Daoy (cell line): ENCODE measurements at places on chromosomes 7 and 10. TPM values are rescaled to one million over a fixed set of nuclear protein-coding genes. Genes with fewer than 3 reads are reported as not detected.
A peak's percentile ranks its signal among the peaks of the same experiment; 100 is the strongest.

The NUTM2E gene
- total RNA-seq: under 0.01 TPM in 1 of 2 replicates, not detected in the other

The DDC gene
- not detected in 2 replicates for total RNA-seq

The SMARCD3 gene
- total RNA-seq: 25.6 and 29.9 TPM in 2 replicates

The AOAH gene
- 39.0 and 42.6 TPM in 2 replicates for total RNA-seq

The GIMAP7 gene
- not detected in 2 replicates for total RNA-seq

The PRRT4 gene
- total RNA-seq: not detected in 2 replicates

The FBXL13 gene
- 3.1 and 8.3 TPM in 2 replicates for total RNA-seq

The PCDH15 gene
- total RNA-seq: not detected in 2 replicates

- DNase-seq: no peak
Measured at GRCh38 chr7:71389976-71390375, 258.0 kb downstream of the GALNT17 start.

GRCh38 chr10:113259576-113260226 is 293.2 kb upstream of the HABP2 start:
- no peak for DNase-seq

DNA sequence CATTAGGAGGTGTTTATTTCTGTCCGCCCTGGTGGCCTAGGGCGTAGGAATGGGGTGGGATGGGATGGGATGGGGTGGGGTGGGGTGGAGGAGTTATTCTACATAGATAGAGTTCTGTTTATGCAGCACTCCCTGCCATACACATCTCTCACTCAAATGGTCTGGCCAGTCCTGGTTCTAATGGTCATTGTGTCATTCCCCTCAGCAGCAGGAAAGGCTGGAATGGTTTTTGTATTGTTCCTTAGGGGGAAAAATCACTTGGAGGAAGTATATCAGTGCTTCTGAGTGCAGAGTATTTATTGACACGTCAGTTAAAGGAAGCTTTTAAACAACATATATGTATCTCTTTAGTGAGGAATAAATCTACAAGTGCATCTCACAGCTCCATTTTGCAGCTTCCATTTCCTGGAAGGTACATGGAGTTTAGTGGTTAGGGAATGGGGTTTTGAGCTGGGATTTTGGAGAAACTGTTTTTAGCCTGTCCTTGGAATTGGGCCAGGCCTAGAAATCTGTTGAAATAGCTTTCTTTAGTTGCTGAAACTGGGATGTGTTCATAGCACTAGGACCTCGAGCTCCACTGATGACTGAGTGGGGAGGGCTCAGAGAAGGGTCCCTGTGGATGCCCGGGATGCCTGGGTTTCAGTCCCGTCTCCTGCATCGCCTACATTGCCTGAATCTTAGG is 8.3 kb downstream of the TSPAN14 start:
- DNase-seq: no peak

DNA sequence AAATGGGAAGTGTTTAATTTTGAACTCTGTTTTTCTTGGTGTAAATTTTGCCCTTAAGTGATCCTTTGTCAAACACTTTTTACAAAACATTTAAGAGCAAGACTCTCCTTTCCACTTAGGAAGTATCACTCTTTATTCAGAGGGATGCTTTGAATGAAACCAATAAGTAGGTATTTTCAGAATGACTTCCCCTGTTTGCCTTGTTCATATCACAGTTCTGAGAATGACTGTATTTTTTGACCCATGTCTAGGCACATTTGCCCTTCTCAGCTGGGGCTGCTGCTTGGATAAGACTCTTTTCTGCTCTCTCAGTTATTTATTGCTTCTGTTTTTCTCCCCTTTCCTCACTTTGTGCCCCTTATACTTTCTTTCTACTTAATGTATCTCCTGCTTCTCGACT is 98.2 kb downstream of the CCNY start:
- DNase-seq: no peak

- no peak for DNase-seq
Measured at GRCh38 chr10:50653142-50653541, 29.4 kb upstream of the SGMS1 start.

GRCh38 chr7:157457355-157458253 is 120.8 kb downstream of the DNAJB6 start:
- DNase-seq: no peak

DNA sequence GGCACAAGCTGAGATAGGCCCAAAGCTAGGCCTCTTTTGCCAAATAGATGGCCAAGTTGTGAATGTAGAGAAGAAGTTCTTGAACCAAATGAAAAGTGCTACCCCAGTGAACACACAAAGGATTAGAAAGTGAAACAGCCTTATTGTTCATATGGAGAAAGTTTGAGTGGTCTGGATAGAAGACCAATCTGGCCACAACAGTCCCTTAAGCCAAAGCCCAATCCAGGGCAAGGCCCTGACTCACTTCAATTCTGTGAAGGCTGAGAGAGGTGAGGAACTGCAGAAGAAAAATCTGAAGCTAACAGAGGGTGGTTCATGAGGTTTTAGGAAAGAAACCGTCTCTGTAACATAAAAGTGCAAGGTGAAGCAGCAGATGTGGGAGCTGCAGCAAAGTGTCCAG is 18.7 kb upstream of the ATP6V0A4 start:
- no peak for DNase-seq

GRCh38 chr7:76198202-76198601 is 3.5 kb upstream of the SRRM3 start:
- DNase-seq: no peak

DNA sequence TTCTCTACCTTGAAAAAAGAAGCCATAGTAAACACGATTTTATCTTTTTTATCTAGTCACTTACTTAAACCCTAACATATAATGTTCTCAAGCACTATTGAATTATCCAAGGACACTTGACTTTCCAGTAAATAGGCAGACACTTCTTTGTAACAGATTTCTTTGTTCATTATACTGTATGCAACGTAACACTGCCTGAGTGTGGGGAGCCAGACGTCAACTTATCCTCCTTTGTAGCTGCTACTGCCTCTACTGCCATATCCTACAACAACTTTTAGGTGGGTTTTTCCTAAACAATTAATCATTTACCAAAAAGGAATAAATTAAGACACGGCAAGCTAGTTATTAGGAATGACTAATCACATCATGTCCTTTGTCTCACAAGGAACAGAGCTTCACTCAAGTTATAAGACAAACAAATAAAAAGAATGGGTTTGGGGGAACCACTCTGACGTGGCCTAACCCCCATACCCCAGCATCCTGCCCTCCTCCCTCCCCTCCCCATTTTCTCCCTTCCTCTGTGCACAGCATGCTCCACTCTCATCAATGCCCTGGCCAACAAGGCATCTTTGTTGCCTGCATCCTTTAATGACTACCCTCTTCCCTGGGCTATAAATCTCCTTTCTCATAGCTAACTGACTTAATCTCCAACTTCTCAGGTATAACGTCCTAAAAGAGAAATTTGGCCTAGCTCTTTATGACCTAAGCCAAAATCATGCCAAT is 43.3 kb downstream of the DOCK4 start:
- no peak for DNase-seq

DNA sequence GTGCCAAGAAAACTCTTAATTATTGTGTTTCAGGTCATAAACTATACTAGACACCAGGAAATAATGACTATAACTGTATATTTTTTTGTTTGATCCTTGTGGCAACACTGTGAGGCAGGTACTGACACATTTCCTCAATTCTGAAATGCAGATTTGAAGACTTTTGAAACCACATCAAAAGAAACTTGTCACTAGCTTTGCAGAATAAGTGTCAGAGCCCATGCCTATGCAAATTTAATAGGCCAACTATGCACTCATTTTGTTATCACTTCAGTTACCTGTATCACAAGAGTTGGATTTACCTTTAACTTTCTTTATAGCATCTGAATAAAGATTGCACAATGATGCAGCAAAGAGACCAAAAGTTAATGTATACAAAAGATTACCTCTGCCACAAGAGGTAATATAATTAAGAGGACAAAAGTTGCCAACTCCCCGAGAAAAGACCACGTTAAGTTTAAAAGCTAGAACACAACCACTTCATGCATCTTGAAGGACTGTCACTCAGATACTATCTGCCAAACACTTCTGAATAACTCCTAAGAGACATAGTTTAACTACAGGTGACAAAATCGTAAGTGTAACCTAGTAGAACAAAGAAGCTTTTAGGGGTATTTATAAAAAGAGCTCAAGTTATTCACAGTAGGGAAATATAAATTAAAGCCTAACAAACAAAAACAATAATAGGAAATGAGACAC is 80.5 kb downstream of the ELAPOR2 start:
- no peak for DNase-seq

DNA sequence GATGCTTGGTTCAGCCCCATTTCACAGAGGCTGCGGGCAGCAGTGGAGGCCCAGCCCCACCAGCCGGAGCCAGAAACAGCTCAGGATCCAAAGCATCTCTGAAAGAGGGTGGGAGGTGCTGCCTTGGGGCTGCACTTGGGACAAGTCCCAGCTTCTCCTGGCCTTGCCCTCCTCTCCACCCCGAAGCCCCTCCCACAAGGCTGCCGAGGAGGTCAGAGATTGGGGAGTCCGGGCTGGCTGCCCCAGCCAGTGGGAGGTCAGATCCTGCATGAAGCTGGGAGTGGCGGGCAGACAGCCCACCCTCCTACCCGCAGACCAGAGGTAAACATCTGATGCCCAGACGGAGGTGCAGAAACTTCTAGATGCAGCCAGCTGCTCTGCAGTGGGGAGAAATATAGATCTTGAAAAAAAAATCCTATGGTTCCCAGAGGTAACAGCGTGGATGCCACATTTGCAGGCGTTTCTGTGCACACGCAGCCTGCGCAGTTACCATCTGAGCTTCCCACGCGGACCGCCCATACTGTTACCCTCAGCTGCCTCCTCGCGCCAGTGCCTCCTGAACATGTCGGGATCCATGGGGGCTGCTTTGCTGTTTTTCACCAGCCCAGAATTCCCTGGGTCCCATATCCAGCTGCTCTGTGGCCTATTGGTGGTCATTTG is 36.9 kb upstream of the GNA12 start:
- DNase-seq: no peak

- DNase-seq: no peak
Measured at GRCh38 chr7:69768986-69769595, 170.8 kb downstream of the AUTS2 start.

DNA sequence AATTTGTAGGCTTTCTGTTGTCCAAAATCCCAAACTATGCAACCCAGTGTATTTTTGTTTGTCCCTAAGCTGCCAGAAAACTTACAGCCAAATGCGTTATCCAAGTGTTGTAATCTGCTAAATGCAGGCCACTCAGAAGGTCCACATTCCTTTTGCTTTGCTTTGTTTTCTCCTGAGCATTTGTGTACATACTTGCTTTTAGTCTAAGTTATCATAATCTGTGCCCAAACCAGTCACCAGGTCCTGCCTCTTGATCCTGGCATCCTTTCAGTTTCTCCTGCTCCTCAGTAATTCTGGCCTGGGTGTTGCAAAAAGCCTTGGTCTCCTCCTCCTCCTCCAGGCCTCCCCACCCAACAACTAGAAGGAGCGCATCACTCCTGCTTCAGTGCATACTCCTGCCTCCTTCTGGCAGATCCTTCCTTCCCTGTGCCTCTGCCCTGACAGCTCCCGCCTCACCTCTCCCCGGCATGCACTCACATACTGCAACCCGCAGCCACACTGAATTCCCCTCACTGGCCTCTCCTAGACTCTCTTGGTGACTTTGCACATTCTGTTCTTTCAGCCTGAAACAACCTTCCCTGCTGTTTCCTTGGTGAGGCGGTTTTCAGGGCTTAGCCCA is 2.3 kb downstream of the DENND2A start:
- peak; percentile 34 for DNase-seq

GRCh38 chr7:74051193-74051592 is 23.2 kb downstream of the ELN start:
- no peak for DNase-seq

DNA sequence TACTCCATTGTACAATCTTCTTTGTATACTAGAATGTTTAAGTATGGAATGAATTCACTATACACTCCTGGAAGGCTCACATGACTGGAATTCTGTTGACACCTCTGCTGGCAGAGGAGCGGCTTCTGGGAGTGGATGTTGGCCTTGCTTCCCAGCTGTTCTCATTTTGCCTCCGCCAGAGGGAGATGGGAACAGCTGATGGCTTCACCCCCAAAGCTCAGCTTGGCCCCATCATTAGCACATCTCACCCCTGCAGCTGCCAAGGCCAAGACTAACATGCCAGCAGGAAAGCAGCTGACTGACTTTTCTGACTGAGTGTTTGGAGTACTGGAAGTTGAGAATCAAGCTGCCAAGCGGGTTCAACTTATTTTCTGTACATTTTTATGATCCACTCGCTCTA is 15.1 kb downstream of the ADAM12 start:
- no peak for DNase-seq

GRCh38 chr10:112585960-112586359 is 138.9 kb downstream of the VTI1A start:
- DNase-seq: no peak

GRCh38 chr10:78657163-78657861 is 411.5 kb upstream of the ZMIZ1 start:
- DNase-seq: peak; percentile 65

DNA sequence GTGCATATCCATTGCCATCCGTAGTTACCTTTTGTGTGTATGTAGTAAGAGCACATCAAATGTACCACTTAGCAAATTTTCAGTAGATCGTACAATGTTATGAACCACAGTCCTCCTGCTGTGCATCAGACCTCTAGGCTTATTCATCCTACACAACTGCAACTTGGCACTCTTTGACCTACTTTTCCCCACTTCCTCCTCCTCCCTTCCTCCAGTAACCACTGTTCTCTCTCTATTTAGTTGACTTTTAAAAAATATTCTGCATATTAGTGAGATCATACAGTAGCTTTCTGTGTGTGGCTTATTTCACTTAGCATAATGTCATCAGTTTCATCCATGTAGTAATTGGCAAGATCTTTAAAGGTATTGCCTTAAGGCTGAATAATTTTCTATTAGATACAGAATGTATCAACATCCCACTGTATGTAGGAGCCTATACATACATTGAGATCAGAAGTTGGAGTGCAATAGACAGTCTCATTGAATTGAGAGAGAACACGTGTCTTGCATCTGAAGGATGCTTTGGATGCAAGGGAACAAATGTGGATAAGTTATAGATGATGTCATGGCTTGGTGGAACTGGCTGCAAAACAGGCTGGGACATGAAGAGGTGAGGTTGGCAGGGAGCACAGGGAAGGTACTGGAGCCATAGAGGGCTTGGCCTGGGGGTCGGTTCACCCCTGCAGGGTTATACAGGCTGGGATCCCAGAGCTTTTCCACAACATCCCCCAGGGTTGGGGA is 83.0 kb upstream of the FAM180A start:
- DNase-seq: peak; percentile 15

DNA sequence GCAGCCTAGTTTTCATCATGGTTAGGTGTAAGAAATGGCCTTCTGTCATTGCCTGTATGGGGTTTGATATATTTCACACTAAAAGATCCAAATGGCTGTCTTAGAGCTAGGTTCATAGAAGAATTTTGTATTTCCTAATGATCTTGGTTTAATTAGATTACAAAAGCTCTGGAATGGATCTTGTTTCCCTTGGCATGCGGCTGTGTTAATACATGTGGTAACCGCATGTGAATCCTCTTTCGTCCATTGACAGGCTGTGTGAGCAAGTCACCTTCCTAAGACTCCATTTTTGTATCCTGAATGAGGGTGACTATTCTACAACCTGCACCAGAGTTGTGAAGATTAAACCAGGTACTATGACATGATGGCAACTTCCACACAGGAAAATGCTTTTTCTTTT is 12.4 kb upstream of the FZD1 start:
- DNase-seq: no peak

GRCh38 chr10:4101918-4102654 is 317.1 kb upstream of the KLF6 start:
- no peak for DNase-seq
